ENCODE measurements at places on chromosomes 5 and 9.

- peak; percentile 87 for DNase-seq
These were observed 54.2 kb upstream of the NCS1 start for GRCh38 chr9:130117816-130118632.

DNA sequence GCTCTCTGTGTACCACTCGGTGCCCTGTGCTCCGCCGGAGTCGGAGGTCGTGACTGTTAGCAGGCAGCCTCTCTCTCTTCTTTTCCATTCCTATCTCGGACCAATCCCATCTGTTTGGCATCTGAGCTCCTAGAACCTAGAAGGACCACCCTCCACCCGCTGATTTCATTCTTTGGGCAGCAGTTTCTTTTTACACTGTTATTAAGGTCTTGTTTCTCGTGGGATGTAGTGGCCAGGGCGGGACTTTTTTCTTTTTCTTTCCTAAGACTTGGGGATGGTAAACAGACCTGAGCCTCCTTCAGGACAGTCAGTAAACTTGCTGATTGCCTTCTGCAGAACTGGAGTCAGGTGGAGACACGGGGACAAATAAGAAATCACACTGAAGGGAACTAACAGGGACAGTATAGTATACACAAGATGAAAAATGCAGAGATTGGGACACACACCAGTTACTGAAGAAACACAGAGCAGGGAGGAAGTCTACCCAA lies 500 bp downstream of the URM1 start:
- no peak for DNase-seq

GRCh38 chr5:50963971-50964745 lies 297.7 kb downstream of the PARP8 start:
- no peak for DNase-seq

DNA sequence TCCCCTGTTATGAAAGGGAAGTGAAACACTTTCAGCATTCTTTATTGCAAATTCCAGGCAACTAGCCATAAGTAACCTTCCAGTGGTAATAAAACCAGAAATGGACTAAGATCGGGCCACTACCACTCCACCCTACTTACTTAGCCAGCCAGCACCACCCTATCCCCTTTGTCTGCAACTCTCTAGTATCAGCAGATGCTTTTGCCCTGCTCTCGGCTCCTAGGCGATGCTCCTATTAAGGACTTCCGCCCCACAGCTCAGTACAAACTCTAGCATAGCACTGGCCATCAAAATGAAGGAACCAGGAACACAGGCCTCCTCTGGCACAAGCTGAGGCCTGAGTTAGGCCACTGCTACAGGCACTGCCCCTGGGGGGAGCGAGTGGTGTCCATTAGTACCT lies 81.2 kb downstream of the GLDC start:
- DNase-seq, result peak; percentile 51

DNA sequence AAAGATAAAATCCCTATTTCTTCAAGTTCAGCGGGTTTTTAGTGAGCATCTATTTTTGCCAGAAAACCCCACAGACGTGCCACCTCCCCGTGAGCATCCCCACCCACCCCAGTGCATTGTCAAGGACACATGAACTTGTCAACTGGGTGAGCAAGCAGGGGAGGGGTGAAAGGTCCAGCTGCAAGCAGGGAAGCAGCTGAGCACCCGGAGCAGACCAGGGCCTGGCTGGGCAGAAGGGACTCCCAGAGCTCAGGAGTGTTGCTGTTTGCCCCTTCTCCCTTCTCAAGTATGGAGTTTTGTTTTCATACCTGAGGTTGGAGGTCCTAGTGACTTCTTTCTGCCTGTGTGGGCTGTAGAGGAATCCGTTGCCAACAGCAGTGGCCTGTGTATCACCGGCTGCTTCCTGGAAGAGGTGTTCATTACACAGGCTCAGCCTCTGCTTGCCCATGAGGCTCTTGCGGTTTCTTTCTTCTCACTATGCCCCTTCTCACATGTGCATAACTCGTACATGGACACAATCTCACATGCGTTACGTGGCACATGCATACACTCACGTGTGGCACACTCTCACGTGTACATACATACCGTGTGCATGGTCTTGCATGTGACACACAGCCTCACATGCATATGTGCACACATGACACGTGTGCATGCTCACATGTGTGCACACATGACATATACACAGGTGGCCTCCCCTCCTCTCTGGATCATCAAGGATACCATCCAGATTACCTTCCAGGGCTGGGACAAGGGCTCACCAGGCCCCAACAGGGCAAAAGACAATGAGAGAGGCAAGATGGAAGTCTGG lies 126.7 kb downstream of the MVB12B start:
- no peak for DNase-seq
